ENCODE measurements at places on chromosomes 7 and 10.

GRCh38 chr10:12774204-12774894 is 227.2 kb downstream of the CCDC3 start:
- DNase-seq: no peak

- DNase-seq: peak; percentile 26
These were observed 44.0 kb upstream of the PDLIM1 start for GRCh38 chr10:95334805-95335144.

DNA sequence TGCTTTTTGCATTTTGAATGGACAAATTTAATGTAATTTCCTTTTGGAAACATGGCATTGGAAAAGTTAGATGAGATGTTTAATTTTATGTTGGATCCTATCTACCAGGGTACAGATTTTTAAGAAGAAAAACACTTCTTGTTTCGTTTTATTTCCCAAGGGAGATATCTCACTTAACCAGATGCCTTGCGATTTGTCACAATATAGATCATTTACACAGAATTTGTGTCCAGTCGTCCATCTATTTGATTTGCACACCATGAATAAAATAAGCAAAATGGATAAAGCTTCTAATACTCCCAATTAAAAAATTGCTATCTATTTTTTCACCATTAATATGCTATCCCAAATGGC is 25.7 kb downstream of the HDAC9 start:
- DNase-seq: no peak

DNA sequence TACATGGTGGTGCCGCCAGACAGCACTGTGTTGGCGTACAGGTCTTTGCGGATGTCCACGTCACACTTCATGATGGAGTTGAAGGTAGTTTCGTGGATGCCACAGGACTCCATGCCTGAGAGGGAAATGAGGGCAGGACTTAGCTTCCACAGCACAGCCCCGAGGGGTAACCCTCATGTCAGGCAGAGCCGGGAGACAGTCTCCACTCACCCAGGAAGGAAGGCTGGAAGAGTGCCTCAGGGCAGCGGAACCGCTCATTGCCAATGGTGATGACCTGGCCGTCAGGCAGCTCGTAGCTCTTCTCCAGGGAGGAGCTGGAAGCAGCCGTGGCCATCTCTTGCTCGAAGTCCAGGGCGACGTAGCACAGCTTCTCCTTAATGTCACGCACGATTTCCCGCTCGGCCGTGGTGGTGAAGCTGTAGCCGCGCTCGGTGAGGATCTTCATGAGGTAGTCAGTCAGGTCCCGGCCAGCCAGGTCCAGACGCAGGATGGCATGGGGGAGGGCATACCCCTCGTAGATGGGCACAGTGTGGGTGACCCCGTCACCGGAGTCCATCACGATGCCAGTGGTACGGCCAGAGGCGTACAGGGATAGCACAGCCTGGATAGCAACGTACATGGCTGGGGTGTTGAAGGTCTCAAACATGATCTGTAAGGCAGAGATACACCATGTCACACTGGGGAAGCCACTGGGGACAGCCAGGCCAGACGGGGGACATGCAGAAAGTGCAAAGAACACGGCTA is 104.6 kb upstream of the TNRC18 start:
- DNase-seq: no peak

- DNase-seq: no peak
These were observed 111.9 kb downstream of the RELN start for GRCh38 chr7:103877565-103877964.

DNA sequence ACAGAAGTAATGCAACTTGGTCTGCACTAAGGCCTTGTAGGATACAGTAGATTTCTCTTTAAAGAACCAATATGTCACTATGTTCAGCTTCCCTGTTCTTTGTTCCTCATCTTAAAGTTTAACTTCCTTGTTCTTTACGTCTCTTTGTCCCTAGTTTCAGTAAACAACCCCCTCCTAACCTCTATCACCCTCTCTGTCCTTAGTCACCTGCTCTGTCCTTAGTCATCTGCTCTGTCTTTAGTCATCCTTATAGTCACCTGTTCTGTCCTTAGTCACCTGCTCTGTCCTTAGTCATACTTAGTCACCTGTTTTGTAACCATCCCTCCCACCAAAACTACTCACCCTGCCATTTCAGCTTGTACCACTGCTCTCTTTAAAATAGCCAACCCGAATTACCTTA is 144.6 kb upstream of the TMEM106B start:
- no peak for DNase-seq

DNA sequence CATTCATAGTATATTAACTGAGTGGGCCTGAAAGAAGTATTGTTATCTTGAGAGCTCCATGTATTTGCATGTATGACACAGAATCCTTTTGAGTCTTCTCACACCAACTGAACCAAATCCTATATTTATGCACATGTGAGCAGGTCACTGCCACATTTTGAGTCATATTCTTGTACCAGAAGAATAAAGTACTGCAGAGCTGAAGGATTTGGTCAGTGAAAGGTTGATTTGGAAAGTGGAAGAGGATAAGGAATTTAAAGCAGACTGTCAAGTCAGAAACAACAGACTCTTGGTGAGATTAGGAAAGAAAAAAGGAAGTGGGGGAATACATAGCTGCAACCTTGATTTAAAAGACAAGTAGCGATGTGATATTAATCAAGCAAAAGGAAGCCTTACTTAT is 121.8 kb downstream of the ARID5B start:
- DNase-seq: no peak

DNA sequence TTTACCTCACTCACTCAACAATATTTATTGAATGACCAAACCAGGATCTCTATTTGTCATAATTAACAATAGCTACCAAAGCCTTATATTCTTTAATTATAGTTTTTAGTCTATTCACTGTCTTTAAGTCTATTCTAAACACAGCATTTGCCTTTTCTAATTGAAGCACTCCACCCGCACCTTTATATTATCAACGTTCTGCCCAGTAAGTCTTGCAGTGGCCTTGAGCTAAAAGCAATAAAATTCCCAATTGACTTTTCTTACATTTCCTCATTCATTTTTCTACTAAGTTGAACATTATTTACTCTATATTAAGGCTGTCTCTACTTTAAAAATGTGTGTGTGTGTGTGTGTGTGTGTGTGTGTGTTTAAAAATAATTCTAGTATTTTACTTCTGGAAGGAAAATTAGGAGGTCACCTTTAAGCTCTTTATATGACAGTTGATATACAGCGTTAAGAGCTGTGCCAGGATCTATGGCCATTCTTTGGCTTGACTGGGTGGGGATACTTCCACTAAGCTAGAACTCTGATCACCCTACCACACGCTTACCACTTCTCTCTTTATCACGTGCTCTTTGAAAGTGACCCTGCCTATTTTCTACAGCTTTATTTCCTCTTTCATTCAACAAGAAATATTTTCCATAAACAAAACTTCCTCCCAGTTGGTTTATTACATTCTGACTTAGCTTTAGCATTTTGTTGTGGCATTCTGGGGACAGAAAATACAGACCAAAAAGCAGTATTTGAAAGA is 8.8 kb downstream of the PAPSS2 start:
- no peak for DNase-seq

DNA sequence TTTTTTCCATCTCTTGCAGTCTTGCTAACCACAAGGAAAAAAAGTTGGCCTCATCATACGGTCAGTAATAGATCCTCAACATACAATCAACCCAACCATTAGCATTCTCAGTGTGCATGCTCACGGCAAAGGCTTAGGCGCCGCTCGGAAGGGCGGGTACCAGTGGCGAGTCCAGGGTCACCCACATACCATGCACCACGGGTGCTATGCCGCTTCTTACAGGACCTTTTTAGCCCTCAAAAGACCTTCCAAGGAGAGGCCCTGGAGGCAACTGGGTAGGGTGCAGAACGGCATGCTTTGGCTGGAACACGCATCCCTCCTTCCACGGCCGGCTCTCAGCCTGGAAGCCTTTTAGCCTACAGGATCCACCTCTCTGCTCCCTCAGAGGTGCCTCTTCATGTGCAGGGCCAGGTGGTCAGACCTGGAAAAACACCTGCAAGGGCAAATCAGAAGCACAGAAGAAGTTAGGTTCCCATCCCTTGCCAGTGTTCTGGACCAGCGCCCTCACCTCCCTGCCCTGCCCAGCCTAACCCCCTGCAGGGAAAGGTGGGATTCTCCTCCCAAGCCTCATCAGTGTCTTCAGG is 5.8 kb downstream of the KLF6 start:
- peak; percentile 59 for DNase-seq

DNA sequence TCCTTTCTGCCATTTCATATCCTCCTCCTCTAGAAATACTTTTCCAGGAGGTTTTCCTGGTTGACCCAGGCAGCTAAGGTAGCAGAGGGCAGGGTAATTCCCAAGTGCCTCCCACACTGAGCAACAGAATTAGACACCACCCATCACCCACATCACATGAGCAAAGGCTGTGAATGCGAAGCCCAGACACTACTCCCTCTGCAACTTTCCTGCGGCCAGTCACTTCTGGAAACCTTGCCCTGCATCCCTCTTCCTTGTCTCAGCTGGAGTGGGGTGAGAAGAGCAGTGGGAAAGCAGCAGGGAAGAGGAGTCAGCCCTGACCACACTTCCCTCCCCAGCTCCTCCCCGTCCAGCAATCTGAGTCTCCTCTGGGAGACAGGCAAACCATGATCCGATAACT is 15.2 kb downstream of the TMEM176B start:
- DNase-seq: no peak

GRCh38 chr10:127909716-127910463 is 3.0 kb downstream of the PTPRE start:
- DNase-seq: no peak

- no peak for DNase-seq
These were observed 166.2 kb upstream of the FAM3C start for GRCh38 chr7:121562259-121562658.

GRCh38 chr10:125149036-125149679 is 11.2 kb downstream of the CTBP2 start:
- no peak for DNase-seq

DNA sequence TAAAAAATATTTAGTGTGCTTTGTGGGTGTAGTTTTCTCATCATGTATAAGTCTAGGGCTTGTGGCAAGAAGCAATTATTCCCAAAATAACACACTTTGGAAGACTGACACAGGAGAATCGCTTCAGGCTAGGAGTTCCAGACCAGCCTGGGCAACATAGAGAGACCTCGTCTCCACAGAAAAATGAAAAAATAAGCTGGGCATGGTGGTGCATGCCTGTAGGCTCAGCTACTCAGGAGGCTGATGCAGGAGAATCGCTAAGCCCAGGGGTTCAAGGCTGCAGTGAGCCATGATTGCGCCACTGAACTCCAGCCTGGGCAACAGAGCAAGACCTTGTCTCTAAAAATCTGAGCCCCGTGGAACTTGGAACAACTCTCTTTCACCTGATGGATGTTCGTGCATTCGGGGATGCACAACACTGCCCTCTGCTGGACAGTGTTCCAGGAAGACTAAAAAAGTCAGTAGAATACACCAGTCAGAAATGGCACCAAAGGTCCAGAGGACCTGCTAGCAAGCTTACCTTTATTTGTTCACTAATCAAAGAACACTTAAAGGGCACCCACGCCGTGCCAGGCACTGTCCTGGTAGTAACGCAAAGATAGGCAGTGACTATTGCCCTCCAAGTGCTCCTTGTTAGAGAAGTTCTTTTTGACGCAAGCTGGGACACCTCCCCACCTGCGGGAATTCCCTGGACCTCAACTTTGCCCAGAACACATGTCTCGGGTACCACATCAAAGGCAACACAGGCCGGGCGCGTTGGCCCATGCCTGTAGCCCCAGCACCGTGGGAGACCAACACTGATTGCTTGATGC is 81.9 kb upstream of the CALN1 start:
- DNase-seq: peak; percentile 81

GRCh38 chr10:12839941-12840611 is 161.4 kb downstream of the CCDC3 start:
- DNase-seq: no peak

GRCh38 chr10:64115908-64116643 is 594.9 kb downstream of the REEP3 start:
- DNase-seq: no peak

GRCh38 chr10:103717341-103718246 is 137.8 kb downstream of the SH3PXD2A start:
- peak; percentile 85 for DNase-seq

- DNase-seq: no peak
These were observed 149.6 kb upstream of the PRPS1L1 start for GRCh38 chr7:18177129-18177814.

GRCh38 chr7:90594751-90595317 is 1.3 kb upstream of the CDK14 start:
- DNase-seq: peak; percentile 39

GRCh38 chr10:1954300-1954699 is 217.0 kb upstream of the ADARB2 start:
- no peak for DNase-seq

GRCh38 chr7:112112822-112113255 is 93.4 kb downstream of the DOCK4 start:
- DNase-seq: no peak

DNA sequence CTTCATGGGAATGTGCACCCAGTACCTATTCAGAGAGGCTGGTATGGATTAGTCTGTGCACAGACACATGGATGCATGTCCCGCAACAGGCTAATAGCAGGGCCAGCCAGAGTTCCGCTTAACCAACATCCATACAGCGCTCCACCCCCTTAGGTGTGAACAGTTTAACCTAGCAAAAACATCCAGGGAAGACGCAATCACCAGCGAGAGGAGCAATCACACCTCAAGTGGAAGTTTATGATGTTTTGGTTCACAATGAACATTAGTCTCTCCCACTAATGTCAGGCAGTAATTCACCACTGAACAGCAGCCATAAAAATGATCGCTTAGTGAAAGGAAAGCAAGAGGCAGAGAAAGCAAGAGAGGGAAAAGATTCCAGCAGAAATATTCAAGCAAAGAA is 91.1 kb downstream of the PLXNA4 start:
- DNase-seq: no peak

GRCh38 chr7:100215895-100216294 is 3.9 kb upstream of the PVRIG start:
- no peak for DNase-seq

Measured in islet precursor cell (in vitro differentiated cells).